ENCODE measurements at places on chromosomes 7 and 10.

DNA sequence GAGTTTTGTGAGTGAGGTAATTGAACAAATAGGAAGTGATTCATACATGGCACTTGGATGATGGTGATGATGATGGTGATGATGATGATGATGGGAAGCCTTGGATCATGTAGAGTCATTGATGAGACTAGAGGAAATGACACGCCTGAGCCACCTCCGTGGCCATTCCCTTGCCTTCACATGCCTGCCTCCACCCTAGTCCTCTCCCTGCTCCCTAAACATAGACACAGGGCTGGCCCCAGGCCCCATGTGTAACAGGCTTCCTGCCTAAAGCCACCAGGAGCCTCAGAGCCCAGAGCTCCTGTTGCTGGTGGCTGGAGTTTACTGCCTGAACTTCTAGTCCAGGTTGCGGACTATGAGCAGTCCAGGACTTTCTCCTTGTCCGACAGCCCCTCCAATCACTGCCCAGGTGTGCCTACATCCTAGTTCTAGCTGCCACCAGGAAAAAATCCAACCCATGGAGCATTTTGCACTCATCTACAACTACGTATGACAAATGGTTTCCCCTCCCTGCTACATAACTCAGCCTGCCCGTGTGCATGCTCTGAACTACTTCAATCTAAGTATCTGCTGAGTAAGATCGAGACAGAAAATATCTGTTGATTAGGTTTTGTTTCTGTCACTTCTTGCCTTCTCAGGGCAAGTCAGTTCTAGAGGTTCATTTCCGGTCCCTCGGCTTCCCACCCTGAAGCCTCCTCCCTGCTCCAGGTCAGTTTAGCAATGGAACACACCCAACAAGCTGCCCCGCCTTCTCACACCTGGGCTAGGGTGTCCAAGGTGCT, 35.5 kb upstream of the KDM7A start:
- DNase-seq, result no peak

DNA sequence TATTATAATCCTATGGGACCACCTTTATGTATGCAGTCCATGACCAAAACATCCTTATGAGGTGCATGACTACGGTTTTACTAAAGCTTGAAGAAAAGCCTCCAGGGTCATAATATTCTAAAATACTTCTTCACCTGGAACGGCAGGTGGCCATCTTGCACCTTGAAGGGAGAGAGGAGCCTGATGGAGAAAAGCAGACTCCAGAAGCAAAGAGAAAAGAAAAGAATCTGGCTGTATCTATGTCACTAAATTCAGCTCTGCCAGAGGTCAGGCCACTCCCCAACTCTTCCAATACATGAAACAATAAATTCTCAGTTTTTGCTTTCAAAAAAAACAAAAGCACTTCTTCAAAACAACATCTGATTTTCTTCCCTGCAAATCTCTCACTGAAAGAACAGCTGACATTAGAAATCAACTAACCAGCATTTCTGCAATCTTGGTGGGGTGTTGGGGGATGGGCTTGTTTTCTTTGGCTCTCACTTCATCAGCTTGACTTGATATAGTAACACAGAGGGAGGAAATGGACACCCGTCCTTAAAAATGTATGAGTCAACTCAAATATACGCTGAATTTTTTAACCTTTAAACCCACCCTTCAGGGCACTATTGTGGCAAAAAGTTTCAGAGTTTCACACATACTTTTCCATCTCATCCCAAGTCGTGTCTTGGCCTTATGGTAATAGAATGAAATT, 21.7 kb downstream of the HIBADH start:
- DNase-seq, result no peak

DNA sequence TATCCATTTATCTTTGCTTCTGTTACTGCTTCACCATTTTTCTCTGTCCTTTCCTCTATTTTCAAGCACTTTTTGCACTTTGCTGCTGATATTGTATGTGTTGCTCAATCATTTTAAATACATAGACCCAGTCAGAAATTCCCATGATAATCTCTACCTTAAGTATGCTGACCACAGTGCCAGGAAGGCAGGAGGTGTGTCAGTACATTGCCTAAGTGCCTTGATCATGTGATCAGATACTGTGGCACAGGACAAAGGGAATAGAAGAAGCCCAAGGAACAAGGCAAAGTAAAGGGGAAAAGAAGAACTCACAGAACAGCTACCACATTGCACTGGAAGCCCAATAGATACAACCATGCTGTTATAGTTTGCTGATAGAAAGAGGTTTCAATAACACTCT, 53.7 kb upstream of the CD36 start:
- DNase-seq, result no peak

DNA sequence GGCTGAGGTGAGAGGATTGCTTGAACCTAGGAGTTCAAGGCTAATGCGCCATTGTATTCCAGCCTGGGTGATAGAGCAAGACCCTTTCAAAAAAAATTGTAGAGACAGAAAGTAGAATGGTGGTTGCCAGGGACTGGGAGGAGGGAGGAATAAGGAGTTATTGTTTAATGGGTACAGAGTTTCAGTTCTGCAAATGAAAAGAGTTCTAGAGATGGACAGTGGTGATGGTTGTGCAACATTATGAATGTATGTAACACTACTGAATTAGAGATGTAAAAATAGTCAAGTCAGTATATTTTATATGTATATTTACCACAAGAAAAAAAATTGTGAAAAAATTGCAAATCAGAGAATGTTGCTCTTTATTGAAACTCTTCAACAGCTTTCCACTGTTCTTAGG, 266.5 kb upstream of the NPY start:
- DNase-seq, result no peak

DNA sequence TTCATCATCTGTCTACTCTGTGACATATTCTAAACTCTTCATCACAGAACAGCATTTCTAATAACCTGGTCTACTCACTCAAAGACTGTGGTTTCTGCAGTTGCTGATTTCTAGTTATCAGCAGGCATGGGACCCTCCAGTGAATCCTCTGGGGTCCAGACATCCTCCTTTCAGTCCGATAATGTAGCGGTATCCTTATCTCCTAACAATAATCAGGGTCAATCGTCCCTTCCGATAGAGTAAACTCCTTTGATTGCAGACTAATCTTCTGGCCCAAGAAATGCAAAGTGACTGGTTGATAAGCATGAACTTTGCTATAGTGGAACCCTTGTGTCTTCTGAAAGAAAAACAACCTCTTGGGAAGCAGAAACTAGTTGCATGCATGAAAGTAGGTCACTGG, 1209.8 kb upstream of the CELF2 start:
- DNase-seq, result no peak

GRCh38 chr7:38463277-38464225, 167.6 kb downstream of the AMPH start:
- peak; percentile 68 for DNase-seq

GRCh38 chr10:96910488-96911395, 78.6 kb downstream of the LCOR start:
- DNase-seq, result no peak

DNA sequence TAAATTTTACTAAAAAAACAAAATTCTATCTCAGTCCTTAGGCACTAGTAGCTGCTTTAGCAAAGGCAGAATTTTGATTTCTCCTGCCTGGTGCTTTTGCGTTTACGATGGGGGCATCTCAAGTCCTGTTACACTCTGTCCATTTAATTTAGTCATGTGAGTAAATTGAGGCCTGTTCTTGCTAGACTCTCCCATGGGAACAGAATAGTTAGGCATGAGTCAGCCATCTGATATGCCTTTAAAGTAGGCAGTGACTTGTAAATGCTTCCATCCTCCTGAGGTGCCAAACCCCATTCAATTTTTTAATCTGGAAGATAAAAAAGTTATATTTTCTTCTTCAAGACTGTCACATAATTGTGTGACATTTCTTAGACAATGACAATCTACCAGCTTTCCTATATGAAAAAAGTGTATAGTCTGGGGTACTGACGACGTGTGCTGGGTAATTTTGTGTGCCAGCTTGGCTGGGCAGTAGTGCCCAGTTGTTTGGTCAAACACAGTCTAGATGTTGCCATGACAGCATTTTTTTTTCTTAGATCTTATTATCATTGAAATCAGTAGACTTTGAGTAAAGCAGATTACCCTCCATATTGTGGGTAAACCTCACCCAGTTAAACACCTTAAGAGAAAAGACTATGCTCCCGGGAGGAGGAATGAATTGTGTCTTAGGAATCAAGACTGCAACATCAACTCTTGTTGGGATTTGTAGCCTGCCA, 603.4 kb downstream of the SORCS1 start:
- DNase-seq, result no peak

DNA sequence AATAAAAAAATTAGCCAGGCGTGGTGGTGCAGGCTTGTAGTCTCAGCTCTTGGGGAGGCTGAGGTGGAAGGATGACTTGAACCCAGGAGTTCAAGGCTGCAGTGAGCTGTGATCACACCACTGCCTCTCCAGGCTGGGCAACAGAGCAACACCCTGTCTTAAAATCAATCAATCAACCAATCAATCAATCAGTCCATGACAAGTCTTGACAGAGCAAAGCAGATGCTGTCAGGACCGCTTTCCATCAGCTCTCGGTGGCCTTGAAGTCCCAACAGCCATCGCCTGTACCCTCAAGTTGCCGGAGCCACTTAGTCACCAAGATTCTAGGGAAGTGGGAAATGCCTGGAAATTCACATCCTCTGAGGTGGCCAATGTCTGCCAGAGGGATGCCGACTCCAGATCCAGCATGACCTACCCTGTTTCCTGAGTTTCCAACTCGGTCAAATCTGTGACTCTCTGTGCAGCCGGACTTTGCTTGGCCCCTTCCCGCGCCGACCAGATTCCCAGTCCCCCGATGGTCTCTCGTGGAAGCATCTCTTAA, 871 bp upstream of the CCL24 start:
- DNase-seq, result no peak

DNA sequence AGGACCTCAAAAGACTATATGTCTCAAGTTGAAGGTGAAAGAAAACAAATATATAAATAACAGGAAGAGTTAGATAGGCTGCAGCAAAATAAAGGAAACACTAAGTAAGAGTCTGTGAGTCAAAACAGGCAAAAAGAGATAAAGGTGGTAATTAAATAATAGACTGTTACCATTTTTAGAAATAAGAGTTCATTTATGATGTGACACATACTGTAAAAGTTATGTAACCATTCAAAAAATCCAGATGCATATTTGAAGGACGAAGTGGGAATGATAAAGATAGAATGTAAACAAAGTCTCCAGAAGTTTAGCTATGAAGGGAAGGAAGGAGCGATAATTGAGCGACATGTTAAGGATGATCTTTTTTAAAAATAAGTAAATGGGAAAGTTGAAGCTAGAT, 50.5 kb downstream of the HECTD2 start:
- no peak for DNase-seq

GRCh38 chr7:91212582-91212981, 51.7 kb upstream of the FZD1 start:
- no peak for DNase-seq

- no peak for DNase-seq
Observed at GRCh38 chr7:38142736-38143135, 35.3 kb upstream of the STARD3NL start.

DNA sequence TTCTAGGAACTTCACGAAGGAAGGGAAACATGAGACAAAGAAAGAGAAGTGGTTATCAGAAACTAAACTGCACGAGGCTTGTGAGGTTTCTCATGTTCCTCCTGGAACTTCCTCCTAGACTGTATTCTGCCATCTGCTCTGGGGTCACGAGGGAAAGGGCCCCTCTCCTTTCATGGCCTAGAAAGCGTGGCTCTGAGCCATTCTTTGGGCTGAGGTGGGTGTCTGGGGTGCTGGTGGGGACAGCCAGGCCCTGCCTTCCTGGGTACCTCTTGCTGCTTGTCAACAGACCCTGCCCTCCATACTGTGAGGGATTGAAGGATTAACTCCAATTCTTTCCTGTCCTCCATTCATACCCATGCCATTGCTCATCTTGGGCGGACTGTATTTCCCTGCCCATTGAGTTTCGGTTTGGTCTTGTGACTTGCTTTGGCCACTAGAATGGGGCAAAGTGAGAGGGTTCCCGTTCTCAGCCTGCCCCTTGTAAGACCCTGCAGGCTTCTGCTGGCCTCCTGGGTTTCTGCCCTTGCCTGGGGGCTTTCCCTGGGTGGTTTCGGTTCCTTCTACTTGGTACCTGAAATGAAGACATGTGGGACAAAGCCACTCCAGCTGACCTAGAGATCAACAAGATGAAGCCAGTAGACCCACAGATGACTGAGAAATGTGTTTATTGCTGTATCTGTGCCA, 14.9 kb upstream of the GIMAP8 start:
- no peak for DNase-seq

DNA sequence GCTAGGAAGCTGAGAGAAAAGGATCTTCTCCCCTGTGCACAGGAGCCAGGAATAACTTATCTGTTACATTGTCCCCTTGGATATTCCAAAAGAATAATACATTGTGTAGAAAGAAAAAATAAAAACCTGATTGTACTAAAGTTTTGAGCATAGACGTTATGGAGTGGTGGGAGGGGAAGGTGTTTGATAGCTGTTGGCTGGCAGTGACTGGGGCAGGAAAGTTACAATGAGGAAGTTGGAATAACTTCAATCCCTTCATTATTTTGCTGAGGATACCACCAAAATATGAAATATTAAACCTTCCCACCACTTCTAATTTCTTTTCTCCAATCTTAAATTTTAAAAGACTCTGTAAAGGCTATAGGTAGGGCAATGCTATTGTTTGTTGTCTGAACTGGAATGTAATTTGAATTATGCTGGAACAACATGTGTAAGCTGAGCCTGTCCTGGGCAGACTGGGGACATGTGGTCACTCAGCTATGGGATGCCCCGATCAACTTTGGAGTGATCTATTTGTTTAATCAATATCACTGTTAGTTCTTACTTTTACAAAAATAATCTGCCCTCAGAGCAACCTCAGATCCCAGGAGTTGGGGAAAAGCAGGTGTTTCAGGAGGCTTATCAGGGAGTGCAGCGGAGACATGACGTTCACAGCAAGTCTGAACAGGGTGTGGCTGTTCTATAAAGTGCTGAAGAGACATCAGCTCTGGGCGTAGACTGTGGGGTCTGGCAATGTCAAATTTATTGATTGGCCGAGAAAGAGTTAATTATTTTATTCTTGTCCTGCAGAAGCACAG, 20.8 kb downstream of the CYP3A43 start:
- no peak for DNase-seq

GRCh38 chr10:107747851-107748250, 583.3 kb upstream of the SORCS1 start:
- no peak for DNase-seq

DNA sequence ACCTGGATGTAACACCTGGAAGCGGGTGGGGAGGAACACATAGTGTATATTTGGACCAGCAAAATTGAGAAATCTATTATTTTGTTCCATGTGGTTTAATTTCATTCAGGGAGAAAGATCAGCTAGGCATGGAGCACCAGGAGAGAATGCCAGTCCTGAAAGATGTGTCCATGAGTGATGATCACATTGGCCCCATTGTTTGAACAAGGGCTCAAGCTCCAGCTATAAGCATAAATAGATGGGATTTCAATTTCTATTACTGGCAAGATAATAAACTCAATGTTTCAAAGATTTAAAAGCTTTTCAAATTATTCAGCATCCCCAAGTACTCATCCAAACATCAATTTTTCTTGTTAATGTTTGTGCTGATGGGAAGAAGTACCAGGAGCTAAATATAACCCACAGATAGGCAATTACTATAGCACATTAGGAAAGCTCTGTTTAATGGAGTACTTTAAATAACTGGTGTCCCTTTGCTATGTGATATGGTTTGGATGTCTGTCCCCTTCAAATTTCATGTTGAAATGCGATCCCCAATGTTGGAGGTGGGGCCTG, 275.3 kb upstream of the PHYHIPL start:
- no peak for DNase-seq

Measured in activated T-cell treated with anti-CD3 and anti-CD28 coated beads, Interleukin-2, amount 50 U/mL, for 4 hours (primary cell).